ENCODE measurements at places on chromosomes 1 and 21.
A peak's percentile ranks its signal among the peaks of the same experiment; 100 is the strongest.

- no peak for DNase-seq
Measured at GRCh38 chr1:66729119-66729518, 23.1 kb upstream of the DYNLT5 start.

GRCh38 chr1:30618335-30618747 lies 105.0 kb downstream of the MATN1 start:
- no peak for DNase-seq

GRCh38 chr1:15902882-15903281 lies 55.4 kb downstream of the SPEN start:
- DNase-seq, result no peak

DNA sequence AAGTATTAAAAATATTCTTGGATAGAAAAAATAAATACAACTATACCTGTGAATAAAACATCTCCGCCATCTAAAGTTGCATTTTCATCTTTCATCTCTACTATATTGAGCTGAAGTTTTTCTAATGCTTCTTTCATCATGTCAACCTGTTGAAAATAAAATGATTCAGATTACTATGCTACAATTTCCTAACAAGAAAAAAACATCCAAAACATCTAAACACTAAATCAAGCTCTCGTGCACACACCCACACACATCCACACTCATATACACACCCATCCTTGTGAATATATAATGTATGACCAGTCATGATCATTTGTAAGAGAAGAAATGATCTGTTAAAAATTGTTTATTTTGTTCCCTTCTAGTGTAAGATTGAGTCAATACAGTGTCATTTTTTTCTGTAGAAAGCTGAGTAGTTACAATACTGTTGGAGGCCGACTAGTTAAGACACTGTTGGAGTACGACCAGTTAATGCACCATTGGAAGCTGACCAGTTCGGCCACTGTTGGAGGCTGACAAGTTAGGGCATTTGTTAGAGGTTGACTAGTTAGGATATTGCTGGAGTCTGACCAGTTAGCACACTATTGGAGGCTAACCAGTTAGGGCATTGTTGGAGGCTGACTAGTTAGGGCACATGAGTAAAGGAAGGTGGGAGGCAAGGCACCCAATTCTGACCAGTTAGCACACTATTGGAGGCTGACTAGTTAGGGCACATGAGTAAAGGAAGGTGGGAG lies 82.4 kb upstream of the BCL10 start:
- DNase-seq, result no peak

DNA sequence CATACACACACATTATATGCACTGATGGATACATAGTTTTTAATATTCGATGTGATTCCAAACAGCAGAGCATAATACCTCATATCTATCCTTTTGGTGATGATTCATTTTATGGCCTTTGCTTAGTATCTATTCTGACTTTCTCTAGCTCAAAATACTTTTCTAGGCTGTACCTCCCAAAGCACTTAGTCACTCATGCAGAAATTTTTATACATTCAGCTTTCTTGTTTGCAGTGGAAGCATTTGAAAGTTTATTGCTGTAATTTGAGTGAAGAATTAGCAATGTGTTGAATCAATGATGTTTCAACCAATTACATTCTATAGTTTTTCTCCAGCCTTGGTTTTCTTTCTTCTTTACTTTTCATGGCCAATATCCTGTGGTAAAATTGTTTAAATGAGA lies 66.7 kb downstream of the LBR start:
- DNase-seq, result no peak

DNA sequence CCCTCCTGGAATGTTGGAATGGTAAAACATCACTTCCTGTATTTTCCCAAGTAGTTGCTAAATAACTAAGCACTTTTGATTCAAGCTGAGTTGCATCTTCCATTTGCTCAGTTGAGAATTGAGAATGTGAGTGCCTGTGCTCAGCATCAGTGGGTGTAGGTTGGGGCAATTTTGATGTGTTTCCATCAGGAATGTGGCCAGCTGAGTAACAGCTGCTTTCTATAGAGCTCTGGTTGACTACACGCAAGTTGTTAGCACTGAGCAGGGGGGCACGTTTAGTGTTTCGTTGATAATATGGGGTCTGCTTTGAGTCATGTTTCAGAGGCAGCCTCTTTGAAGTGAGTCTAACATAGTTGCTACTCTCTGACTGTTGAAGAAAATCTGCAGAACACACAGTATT lies 41.5 kb downstream of the LRRC53 start:
- no peak for DNase-seq

- DNase-seq, result peak; percentile 88
Measured at GRCh38 chr1:78005755-78006154, 1.0 kb downstream of the DNAJB4 start.

- peak; percentile 30 for DNase-seq
Measured at GRCh38 chr1:202680586-202681352, 29.5 kb downstream of the SYT2 start.

- no peak for DNase-seq
Measured at GRCh38 chr1:68481041-68481440, 15.8 kb downstream of the DEPDC1 start.

- DNase-seq, result no peak
Measured at GRCh38 chr1:164649146-164649545, 90.2 kb downstream of the PBX1 start.

DNA sequence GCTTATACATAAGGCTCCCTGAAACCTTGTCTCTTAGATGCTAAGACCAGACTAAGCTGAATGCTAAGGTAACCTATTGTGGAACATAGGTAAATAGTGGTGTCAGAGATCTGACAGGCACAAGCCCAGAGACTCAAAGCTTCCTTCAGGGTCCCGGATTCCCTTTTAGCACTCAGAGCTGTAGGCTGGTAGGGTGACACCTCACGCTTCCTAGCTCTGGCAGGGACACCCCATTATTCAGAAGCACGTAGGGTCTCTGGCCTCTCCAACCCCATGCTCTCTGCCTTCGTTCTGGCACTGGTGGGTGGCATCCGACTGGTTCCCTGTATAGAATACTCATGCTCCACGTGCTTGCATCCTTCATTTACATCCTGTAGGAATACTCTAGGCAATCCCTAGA lies 68.4 kb downstream of the CD34 start:
- no peak for DNase-seq

- DNase-seq, result no peak
Measured at GRCh38 chr1:64936956-64937355, 29.4 kb downstream of the JAK1 start.

DNA sequence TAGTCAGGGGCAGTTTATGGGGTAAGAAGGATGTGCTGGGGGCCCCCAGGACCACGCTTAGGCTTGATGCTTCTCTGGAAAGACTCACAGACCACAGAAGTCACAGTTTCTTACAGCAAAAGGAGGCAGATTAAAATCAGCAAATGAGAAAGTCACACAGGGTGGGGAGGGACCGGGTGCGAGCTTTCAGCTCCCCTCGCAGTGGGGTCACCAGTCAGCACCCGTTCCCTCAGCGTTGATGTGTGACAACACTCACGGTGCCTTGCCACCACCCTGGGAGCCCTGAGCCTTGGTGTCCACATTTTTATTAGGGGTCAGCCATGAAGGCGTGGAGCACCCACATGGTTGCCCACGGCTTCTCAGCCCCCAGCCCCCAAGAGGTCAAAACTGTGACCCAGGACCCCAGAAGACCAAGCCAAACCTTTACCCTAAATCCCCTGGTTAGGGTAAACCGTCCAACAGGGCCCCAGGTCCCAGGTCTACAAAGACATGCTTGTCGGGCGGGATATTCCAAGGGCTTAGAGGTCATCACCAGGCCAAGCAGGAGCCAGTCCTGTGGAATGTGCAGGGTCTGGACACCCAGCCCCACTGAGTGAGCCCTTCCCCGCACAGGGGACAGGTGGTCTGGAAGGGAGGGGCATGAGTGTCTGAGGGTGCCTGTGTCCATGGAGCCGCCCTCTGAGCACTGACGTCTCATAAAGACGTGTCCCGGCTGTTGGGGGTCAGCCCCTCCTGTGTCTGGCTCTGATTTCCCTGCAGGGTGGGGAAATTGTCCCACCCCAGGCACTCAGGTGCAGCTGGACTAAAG lies 64.5 kb upstream of the ABCG1 start:
- DNase-seq, result no peak

DNA sequence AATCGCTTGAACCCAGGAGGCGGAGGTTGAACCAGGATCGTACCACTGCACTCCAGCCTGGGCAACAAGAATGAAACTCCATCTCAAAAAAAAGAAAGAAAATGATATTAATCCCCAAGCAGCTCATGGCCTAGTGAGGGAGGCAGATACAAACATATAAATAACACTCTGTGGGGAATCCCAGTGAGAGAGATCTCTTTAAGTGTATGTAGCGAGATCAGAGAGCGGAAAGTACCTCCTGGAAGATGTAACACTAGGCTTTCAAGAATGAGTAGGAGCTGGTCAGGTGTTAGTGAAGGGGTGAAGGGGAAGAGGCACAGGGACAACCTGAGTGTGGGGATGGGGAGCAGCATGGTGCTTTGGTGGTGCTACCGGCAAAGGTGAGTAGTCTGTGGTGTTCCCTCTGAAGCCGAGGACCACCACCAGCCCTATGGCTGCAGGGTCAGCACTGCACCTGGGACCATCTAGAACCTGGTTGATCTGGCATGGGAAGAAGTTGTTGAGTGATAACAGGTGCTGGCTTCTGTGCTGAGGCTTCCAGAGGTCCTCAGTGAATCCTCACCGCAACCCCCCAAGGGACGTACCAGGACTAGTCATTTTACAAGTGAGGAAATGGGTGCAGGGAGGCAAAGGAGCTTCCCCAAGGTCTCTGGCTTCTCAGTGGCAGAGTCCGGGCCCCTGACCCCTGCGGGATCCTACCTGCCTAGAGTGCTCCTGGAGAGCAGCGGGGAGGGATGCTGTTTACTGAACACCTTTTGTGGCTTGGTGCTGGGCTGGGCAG lies 367.6 kb upstream of the VAMP3 start:
- DNase-seq, result no peak

DNA sequence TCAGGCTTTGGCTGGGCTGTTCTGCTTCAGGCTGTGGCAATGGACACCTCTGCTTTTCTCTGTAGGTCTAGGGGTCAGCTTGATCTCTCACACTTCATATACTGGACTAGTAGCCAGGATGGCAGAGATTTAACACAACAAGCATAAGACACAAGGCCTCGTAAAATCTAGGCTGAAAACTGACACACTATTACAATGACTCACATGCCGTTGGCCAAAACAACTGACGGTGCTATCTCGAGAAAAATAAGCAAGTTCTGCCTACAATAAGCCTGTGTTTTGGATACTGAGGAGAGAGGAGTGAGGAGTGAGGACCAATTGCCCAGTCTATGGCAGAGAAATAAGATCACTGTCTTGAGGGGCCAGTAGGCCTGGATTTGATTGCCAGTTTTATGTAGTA lies 840.7 kb upstream of the ADAMTS5 start:
- no peak for DNase-seq

GRCh38 chr21:36461918-36462486 lies 17.9 kb downstream of the CLDN14 start:
- no peak for DNase-seq

- DNase-seq, result no peak
Measured at GRCh38 chr1:67578397-67579020, 106.5 kb upstream of the GADD45A start.

GRCh38 chr1:245987219-245987545 lies 519.9 kb downstream of the SMYD3 start:
- DNase-seq, result no peak

DNA sequence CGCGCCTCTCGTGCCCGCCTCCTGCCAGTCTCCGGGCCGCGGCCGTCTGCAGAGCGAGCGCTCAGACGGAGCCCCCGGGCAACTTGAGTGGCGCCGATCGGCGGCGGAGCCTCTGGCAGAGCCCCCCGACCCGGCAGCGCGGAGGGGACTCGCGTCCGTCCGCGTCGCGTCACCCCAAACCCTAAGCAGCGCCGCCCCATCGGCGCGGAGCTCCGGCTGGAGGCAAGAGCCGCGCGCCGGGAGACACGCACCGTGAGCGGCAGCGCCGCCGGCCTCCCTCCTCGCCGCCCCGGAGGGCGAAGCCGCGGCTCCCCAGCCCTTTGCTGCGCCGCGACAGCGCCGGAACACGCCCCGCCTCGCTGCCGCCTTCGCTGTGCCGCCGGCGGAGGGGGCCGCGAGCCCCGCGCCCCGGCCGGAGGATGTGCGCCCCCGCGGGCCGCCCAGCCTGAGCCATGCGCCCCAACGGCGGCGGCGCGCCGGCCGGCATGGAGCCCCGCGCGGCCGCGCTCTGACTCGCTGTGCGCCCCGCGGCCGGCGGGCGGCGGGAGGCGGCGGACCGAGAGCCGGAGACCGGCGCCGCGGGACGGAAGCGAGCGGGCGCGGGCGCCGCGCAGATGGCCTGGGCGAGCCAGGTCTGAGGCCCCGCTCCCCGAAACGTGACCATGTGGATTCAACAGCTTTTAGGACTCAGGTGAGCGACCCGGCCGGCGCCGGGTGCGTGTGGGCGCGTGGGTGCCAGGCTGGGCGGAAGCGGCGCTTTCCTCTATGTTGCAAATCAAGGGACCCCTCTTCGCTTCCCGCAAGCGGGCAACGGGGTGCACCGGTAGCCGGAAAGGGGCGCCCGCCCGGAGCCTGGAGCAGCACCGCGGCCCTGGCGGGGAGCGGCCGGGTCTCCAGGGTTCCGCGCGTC lies 610 bp downstream of the AJAP1 start:
- no peak for DNase-seq

DNA sequence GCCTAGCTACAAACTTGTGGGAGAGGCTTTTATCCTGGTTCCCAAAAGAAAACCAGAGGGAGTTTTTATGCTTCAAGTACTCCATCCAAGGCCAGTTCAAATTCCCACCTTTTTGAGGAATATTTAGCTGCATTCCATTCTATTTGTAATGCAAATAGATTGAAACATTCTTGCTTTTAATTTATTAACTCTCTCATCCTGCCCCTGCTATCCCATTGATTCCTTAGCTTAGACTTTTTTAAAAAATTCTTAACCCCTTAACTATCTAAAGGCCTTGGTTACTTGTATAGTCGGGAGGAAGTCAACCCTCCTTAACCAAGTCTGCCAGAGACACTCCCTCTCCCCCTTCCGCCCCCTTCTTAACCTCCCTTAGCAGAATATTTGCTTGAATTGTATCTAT lies 2.5 kb upstream of the MOV10 start:
- no peak for DNase-seq

GRCh38 chr1:17075470-17076255 lies 21.8 kb upstream of the SDHB start:
- DNase-seq, result no peak

GRCh38 chr1:37012226-37012625 lies 22.1 kb downstream of the GRIK3 start:
- no peak for DNase-seq

GRCh38 chr1:243926803-243927245 lies 76.8 kb upstream of the AKT3 start:
- DNase-seq, result no peak

- DNase-seq, result no peak
Measured at GRCh38 chr1:12343823-12344487, 114.1 kb downstream of the VPS13D start.

- DNase-seq, result no peak
Measured at GRCh38 chr1:15249081-15249480, 2.1 kb downstream of the FHAD1 start.

DNA sequence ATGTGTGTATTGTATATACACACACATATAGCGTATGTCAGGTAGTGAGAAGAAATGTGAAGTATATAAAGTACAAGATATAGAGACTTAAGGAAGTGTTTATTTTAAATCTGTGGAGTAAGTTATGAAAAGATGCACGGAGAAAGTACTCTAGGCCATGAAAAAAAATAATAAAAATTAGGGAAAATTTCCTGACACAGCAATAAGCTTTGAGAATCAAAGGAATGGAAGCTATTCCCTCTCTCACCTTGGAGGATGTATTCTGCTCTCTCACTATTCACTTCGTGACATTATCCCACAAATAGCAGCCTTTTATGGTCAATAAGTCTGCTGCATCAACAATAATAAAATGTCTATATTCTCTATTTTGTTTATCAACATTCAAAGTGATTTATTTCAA lies 700.4 kb upstream of the RGS18 start:
- DNase-seq, result no peak
